ENCODE measurements at places on chromosomes 1 and 21. TPM values are rescaled to one million over a fixed set of nuclear protein-coding genes. Genes with fewer than 3 reads are reported as not detected.
A peak's percentile ranks its signal among the peaks of the same experiment; 100 is the strongest.

GRCh38 chr1:221161571-221162041 lies 282.4 kb downstream of the HLX start:
- no peaks in the 10 kb centered on the region for H3K36me3 ChIP-seq
- no peaks in the 10 kb centered on the region for H3K4me1 ChIP-seq
- no peak for DNase-seq

- no peak overlapping the region for H3K4me3 ChIP-seq
- no peak overlapping the region for H3K27ac ChIP-seq
- DNase-seq = no peak
- H3K4me1 ChIP-seq = peaks cover 3% of the 10 kb centered on the region
- peaks cover 10% of the 10 kb centered on the region for H3K36me3 ChIP-seq
- H3K27me3 ChIP-seq = no peaks in the 10 kb centered on the region
Measured at GRCh38 chr1:5933050-5933449, 59.2 kb downstream of the NPHP4 start.

GRCh38 chr1:202802034-202802433 lies 6.2 kb downstream of the KDM5B start:
- no peak overlapping the region for H3K27ac ChIP-seq
- peaks cover 45% of the 10 kb centered on the region for H3K4me1 ChIP-seq
- H3K36me3 ChIP-seq = no peaks in the 10 kb centered on the region
- no peak for DNase-seq
- no peak overlapping the region for H3K4me3 ChIP-seq

- DNase-seq = no peak
- peak within 1 kb of the TSS; percentile 96 for H3K27ac ChIP-seq
- peak within 1 kb of the TSS; percentile 95 for H3K4me3 ChIP-seq
- H3K4me1 ChIP-seq = peaks cover 65% of the 10 kb centered on the region
Measured at GRCh38 chr1:39204441-39205081, at the start of gene MACF1. MACF1 (plus strand) TSS chr1:39204695; CDS start chr1:39205023, 328 bp downstream.

- peaks cover 29% of the 10 kb centered on the region for H3K27me3 ChIP-seq
- no peak overlapping the region for H3K4me3 ChIP-seq
- DNase-seq = no peak
- H3K27ac ChIP-seq = no peak overlapping the region
- H3K4me1 ChIP-seq = peaks cover 23% of the 10 kb centered on the region
- H3K36me3 ChIP-seq = no peaks in the 10 kb centered on the region
Measured at GRCh38 chr1:156842618-156843300, 16.2 kb downstream of the INSRR start.

DNA sequence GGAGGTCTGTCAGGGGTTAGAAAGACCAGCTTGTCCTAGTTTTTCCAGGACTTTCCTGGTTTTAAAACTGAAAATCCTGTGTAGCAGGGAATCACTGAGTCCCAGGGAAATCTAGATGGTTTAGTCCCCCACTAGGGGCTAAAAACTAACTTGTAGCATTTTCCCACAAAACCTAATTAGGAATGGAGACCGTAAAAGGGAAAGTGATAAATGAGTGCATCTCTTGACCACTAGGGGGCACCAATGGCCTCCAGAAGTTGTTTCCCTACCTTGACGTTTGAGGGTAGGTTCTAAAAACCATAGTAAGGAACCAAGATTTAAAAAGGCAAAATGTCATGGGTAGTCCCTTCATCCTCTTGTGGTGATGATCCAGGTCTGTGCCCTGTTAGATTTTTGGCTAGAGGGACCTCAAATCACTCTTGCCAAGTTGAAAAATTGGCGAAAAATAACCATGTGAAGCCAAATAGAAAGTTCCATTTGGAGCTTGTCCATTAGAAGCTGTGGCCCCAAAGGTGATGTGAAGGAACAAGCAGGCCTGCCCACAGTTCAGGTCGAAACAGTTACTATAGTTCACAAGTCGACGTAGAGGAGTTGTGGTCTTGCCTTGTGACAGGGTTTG lies 24.5 kb downstream of the CLIC6 start:
- DNase-seq = peak; percentile 52
- peaks cover 2% of the 10 kb centered on the region for H3K4me1 ChIP-seq
- peaks cover 7% of the 10 kb centered on the region for H3K27me3 ChIP-seq
- no peak overlapping the region for H3K27ac ChIP-seq
- H3K4me3 ChIP-seq = no peak overlapping the region
- H3K36me3 ChIP-seq = no peaks in the 10 kb centered on the region

ALDH9A1 gene
- 60.7 TPM for polyA plus RNA-seq

ZNF695 gene
- not detected for polyA plus RNA-seq

DNA sequence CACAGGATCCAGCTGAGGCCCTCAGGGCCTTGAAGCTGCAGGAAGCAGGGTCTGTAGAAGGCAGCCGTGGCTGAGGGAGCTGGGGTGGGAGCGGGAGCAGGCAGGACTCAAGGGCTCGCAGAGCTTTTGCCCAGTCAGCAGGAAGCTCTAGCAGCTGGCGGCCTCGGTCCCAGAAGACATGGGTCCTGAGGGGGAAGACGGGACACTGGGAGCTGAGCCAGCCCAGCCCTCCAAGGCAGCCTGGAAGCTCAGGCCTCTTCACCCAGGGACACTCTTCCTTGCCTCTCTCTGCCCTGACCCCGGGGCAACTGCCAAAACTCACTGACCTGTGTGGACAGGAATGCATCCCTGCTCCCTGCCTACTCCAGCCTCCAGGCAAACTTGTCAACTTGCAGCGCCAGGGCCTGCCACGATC lies 8.9 kb downstream of the ADGRB2 start:
- H3K4me3 ChIP-seq = no peak overlapping the region
- no peaks in the 10 kb centered on the region for H3K27me3 ChIP-seq
- peaks cover 49% of the 10 kb centered on the region for H3K4me1 ChIP-seq

C1orf167 gene
- not detected for polyA plus RNA-seq

CAPN9 gene
- not detected for polyA plus RNA-seq

DNA sequence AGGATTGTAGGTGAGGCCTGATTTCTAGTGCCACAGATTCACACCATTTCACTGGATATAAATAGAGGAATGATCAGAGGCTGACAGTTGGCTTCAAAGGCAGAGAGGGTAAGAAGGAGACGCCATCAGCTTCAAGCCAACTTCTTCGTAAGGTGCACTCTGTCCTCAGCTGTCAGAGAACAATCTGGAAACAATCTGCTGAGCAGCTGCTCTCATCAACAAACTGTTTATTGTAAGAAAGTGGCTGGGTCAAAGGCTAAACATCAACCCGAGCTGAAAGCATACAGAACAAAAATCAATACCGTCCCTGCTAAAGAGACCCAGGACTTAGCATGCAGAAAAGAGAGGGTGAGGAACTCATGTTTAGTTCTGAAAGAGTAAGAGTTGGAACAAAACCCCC lies 48.2 kb downstream of the HLCS start:
- no peak for DNase-seq
- peaks cover 41% of the 10 kb centered on the region for H3K4me1 ChIP-seq
- H3K27ac ChIP-seq = no peak overlapping the region
- no peaks in the 10 kb centered on the region for H3K27me3 ChIP-seq
- peaks cover 3% of the 10 kb centered on the region for H3K36me3 ChIP-seq
- H3K4me3 ChIP-seq = no peak overlapping the region

CLCA4 gene
- not detected for polyA plus RNA-seq

DNA sequence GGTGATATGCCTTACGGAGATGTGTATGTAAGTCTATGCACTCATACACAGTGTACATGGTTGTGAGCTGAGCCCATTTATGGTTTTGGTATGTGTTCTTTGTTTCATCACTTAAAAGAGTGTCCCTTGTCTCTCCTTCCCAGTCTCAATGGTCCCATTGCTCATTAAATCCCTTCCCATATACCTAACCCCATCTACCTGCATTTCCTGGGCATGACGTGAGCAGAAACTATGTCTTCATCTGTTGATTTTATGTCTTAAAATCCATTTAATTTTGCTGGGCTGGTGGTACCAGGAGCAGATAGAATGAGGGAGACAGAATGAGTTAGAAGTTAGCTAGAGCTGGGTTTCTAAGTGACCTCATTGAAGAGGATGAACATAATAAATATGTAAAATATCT lies 44.8 kb downstream of the ADAMTS1 start:
- no peak for DNase-seq
- no peak overlapping the region for H3K27ac ChIP-seq
- H3K4me1 ChIP-seq = peaks cover 19% of the 10 kb centered on the region
- no peak overlapping the region for H3K4me3 ChIP-seq
- no peaks in the 10 kb centered on the region for H3K36me3 ChIP-seq

- no peak overlapping the region for H3K4me3 ChIP-seq
- no peaks in the 10 kb centered on the region for H3K36me3 ChIP-seq
- no peak overlapping the region for H3K27ac ChIP-seq
- no peak for DNase-seq
- H3K27me3 ChIP-seq = peaks cover 6% of the 10 kb centered on the region
- no peaks in the 10 kb centered on the region for H3K4me1 ChIP-seq
Measured at GRCh38 chr1:38546636-38547035, 312.9 kb downstream of the RRAGC start.

DNA sequence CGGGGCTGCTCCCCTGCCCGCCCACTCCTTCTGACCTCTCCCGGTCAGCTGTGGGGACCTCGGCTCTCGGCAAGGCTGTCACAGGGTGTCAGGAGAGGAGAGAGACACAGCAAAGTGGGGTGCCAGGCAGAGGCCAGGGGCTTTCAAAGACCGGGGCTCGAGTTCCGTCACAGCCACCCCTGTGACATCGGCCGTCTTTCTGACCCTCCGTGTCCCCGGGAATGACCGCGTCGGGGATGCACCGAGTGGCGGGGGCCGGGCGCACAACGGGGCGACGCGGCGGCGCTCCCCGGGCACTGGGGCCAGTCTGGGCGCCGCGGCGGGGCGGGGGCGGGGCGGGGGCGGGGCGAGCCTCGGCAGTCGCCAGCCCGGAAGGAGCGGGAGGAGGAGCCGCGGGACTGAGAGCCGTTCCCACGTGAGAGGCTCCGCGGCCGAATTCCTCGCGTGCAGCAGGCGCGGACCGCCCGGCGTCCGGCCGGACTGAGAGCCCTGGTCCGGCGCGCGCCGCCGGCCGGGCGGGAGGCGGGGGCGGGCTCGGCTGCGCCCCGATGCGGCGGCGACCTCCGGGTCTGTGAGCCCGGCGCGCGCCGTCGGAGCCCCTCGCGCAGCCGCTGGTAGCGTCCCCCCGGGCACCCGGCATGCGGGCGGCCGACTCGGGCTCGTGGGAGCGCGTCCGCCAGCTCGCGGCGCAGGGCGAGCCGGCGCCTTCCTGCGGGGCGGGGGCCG lies 229.7 kb upstream of the TMEM51 start:
- peak; percentile 50 for DNase-seq
- peaks cover 20% of the 10 kb centered on the region for H3K27me3 ChIP-seq
- H3K4me3 ChIP-seq = peak overlapping the region; percentile 70

- no peak for DNase-seq
- H3K4me1 ChIP-seq = peaks cover 50% of the 10 kb centered on the region
- peaks cover 12% of the 10 kb centered on the region for H3K36me3 ChIP-seq
- H3K27me3 ChIP-seq = peaks cover 15% of the 10 kb centered on the region
- peak overlapping the region; percentile 93 for H3K27ac ChIP-seq
Measured at GRCh38 chr21:44658541-44658910, 794 bp downstream of the KRTAP12-3 start.

GRCh38 chr21:39137248-39138178 lies 45.7 kb downstream of the PSMG1 start:
- H3K4me3 ChIP-seq = no peak overlapping the region
- no peak for DNase-seq
- no peaks in the 10 kb centered on the region for H3K36me3 ChIP-seq

- no peak for DNase-seq
- no peak overlapping the region for H3K27ac ChIP-seq
- H3K27me3 ChIP-seq = no peaks in the 10 kb centered on the region
- H3K4me3 ChIP-seq = no peak overlapping the region
Measured at GRCh38 chr1:61921435-61921834, 179.2 kb downstream of the PATJ start.

PLOD1 gene
- 81.9 TPM for polyA plus RNA-seq
